Inflammatory macrophage treated with lipopolysaccharide for 1 hour (primary cell): ENCODE measurements at places on chromosomes 13 and 19.

GRCh38 chr13:39856714-39857113 lies 201.3 kb downstream of the COG6 start:
- DNase-seq: no peak

DNA sequence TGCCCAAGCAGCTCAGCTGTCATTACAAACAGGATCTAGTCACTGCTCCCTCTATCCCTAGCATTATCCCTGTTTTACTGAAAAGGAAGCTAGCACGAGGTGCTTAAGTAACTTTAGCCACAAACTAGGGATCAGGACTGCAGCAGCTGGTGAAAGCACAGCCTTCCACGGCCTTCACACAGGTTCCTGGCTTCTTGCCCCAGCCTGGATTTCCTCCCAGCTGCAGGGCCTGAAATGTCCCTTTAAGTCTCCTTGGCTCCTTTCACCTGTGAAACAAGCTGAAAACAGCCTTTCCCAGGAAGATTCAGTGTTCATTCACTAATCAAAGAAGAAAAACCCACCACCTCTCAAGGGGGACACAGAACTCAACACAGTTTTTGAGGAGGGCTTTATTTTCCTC lies 754.5 kb downstream of the DIAPH3 start:
- DNase-seq: no peak

GRCh38 chr19:29418201-29418600 lies 107.6 kb upstream of the VSTM2B start:
- no peak for DNase-seq

DNA sequence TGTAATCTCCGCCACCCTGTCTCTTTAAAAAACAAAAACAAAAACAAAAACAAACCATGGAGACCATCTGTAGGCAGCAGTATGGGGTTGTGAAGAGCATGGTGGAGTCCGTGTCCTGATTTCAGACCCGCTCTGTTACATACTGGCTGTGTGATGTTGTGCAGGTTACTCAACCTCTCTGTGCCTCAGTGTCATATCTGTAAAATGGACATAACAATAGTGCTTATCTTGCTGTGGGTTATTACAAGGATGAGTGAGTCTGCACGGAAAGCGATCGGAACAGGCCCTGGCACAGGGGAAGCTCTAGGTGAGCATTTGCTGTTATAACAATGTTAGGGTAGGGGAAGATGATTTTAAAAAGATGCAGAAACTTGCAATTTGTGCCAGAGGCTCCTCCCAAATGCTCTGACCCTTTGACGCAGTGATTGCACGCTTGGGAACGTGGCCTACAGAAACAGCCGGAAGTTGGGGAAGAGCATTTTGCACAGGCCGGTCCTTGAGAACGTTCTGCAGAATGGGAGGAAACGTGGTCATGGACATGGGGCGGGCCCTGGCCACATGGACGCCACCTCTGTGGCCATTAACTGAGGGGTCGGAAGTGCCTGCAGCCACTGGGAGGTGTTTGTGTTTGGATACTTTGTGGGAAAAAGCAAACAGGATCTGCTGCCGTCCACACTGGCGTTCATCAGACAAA lies 15.7 kb upstream of the SELENOW start:
- no peak for DNase-seq

GRCh38 chr19:40633207-40633606 lies 32.0 kb downstream of the LTBP4 start:
- DNase-seq: no peak

DNA sequence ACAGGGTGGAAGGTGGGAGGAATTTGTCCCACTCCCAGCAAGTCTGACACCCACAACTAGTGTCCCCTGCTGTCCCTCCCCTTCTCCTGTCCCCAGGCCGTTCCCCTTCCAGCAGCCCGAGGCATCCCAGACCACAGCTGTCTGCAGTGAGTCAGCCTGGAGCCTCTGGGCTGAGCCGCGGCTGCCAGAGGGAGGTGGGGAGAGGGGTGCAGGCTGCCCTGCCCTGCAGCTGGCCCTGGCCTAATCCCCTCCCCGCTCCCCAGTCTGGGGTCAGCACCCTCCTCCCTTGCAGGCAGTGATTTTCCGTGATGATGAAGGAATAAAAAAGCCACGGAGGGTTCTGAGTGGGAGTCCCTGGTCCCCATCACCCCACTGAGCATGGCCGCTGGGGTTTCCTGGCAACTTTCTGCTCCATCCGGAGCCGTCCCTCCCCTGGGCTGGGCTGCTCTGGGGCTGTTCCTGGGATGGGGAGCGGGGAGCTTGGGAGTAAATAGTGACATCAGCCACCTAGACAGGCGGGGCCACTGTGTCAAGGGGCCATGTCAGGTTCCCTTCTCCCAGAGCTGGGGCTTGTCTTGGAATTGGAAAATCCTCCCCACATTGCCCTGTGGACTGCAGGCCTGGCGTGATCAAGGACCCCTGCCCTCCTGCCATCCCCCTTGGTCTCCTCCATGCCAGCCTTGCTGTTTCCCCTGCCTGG lies 16.8 kb downstream of the SPC24 start:
- DNase-seq: peak; percentile 27

DNA sequence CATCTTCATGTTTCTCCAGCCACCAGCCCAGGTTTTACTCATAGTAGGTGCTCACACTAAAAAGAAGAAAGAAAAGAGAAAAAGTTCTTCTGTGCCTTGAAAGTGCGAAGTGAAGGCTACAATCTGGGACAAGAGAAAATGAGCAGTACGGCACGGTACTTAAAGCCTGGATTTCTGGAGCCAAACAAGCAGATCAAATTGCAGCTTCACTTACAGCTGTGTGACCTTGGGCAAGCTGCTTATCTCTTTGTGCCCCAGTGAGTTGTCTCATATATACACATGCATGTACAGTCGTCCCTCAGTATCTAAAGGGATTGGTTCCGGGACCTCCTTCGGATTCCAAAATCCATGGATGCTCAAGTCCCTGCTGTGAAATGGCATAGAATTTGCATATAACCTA lies 41.8 kb downstream of the GSX1 start:
- DNase-seq: no peak

DNA sequence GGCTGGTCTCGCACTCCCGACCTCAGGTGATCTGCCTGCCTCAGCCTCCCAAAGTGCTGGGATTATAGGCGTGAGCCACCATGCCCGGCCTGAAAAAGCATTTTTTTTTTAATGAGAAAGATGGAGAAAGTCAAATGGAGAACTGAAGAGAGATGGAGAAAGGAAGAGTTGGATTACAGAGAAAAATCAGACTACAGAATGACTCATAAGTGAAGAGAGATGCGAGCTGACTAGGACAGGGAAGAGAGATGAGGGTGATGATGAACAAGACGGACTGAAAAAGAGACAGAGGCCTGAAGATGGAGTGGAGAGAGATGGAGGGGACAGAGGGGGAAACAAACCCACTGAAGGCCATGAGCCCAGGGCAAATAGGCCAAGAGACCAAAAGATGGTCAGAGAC lies 1.5 kb downstream of the DHX34 start:
- DNase-seq: no peak

DNA sequence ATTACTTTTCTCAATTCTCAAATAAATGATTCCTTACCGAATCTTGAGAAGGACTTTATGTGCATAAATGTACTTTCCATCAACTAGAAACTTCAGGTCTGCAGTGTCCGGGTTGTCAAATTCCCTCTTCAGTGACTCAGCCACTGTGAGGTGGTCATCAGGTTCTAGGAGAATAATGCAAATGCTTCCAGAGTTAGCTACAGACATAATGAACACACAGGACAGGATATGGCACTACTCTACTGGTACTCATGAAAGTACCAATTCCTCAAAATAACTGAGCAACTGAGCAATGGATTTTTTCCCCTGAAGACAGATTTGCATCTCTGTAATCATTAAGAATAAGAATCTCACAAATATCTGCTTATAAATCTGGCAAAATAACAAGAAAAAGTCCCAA lies 31.2 kb downstream of the RCBTB2 start:
- DNase-seq: no peak
